Stimulated activated CD4-positive, alpha-beta T cell treated with anti-CD3 and anti-CD28 coated beads, Interleukin-2, amount 100 ng/mL, for 24 hours (primary cell): ENCODE measurements at places on chromosomes 4 and X.

DNA sequence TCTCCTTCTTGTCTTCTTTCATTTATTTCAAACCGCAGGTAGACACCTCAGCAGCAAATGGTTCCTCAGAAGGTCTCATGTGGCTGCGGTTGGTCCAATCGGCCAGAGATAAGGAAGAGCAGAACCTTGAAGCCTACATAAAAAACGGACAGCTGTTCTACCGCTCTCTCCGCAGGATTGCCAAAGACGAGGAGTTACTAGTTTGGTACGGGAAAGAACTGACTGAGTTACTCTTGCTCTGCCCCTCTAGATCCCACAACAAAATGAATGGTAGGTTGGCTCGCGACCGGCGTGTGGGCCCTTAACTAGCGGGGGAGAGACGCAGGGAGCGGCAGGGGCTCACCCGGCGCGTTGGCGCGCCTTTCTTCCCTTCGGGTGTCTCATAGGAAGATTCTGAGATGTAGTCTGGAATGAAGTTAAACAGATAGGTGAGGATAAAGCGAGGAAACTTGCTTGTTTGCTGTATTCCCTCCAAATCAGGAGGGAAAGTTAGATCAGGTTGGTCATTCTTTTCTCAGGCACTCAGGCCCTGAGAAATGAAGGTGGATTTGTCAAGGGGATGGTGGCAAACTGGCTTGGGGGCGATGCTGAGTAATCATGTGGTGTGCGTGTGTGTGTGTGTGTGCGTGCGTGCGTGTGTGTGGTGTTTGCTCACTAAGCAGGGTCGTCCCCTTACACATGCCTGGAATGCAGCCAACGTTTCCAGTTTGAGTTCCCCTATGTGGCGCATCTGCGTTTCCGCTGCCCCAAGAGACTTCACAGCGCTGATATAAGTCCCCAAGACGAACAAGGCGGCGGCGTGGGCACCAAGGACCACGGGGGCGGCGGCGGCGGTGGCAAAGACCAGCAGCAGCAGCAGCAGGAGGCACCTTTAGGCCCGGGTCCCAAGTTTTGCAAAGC, 4.2 kb downstream of the PRDM8 start:
- DNase-seq = peak; percentile 59

DNA sequence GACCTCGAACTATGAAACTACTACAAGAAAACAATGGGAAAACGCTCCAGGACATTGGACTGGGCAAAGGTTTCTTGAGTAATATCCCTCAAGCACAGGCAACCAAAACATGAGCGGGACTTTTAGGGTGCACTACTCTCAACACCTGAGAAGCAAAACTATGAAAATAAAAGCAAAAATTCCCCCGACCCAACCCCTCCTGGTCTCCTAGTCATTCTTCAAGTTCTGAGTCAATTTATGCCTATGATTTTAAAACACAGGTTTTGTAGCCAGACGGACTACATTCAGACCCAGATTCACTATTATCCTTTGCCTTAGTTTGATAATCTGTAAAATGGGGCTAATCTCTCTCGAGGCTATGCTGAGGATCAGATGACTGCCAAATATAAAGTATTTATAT, 97.0 kb downstream of the SOWAHB start:
- no peak for DNase-seq

DNA sequence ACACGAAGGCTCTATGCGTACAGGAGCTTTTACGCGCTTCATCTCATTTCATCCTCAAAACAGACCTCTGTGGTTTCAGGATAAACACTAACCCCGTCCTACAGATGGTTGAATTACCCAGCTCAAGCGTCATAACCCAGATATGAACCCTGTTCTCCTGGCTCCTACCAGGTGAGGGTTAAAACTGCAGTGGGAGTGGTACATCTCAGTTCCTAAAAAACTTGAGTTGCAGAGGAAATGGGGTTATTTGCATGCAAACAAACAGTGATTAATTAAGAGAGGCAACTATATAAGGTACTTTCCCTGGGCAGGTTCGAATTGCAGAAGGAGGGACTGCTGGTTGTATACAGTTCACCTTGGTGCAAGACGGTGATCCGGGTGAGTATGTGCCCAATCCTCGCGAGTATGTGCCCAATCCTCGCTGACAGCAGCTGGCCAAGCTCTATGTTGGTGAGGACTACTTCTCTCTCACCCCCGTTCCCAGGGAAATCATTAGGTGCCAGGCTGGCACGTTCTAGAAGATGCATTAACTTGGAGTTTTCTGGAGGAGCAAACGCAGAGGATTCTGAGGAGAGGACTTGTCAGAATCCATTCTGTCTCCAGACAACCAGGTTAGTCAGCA, 72.6 kb downstream of the FHDC1 start:
- DNase-seq = no peak

DNA sequence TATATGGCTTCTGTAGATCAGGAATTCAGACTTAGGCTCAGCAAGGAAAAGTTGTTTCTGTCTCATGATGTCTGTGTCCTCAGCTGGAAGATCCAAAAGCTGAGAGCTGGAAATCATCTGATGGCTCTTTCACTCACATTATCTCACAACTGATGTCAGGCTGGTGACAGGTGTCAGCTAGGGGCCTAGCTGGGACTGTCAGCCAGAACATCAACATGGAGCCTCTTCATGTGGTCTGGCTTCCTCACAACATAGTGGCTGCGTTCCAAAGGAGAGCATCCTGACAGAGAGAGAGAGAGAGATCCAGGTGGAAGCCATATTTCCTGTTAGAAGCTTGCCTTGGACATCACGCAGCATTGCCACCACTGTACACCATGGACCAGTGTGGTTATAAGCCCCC, 10.6 kb upstream of the INTS6L start:
- DNase-seq = no peak

DNA sequence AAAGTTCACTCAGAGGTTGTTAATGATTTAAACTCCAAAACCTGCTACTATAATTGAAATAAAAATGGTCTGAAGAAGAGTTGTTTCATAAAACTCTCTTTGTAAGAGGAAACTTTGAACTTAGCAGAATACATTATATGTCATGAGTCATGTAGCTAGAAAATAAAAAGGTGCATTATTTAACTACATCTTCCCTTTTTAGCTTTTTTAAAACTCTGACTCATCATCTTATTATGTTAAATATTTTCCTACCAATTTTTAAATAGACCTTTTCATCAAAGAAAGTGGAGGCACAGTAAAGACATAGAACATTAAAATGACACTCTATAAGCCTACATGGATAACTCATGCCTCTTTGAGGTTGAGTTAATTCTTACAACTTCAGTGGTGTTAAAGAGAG, 1.2 kb upstream of the ZNF827 start:
- no peak for DNase-seq

DNA sequence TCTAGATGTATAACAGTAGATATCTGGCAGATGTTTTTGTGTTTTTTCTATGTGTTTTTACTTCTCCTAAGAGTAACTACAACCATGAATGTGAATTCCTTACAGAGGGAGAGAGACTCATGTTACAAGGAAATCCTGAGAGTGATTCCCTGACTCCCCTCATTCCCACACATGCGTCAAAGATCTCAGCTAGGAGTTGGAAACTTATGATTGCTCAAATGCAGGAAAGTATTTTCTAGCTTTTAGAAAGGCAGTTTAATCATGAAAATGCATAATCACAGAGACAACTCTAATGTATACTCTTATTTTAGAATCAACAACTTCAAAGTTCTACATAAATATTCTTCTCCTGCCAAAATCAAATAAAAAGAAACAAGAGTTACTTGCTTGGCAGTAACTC, 121.8 kb downstream of the PDE5A start:
- no peak for DNase-seq

GRCh38 chrX:130114141-130114588, 3.9 kb upstream of the ELF4 start:
- no peak for DNase-seq

- no peak for DNase-seq
Observed at GRCh38 chr4:22430626-22431025, 85.2 kb downstream of the ADGRA3 start.

GRCh38 chr4:120007191-120007871, 59.3 kb downstream of the MAD2L1 start:
- DNase-seq = no peak

DNA sequence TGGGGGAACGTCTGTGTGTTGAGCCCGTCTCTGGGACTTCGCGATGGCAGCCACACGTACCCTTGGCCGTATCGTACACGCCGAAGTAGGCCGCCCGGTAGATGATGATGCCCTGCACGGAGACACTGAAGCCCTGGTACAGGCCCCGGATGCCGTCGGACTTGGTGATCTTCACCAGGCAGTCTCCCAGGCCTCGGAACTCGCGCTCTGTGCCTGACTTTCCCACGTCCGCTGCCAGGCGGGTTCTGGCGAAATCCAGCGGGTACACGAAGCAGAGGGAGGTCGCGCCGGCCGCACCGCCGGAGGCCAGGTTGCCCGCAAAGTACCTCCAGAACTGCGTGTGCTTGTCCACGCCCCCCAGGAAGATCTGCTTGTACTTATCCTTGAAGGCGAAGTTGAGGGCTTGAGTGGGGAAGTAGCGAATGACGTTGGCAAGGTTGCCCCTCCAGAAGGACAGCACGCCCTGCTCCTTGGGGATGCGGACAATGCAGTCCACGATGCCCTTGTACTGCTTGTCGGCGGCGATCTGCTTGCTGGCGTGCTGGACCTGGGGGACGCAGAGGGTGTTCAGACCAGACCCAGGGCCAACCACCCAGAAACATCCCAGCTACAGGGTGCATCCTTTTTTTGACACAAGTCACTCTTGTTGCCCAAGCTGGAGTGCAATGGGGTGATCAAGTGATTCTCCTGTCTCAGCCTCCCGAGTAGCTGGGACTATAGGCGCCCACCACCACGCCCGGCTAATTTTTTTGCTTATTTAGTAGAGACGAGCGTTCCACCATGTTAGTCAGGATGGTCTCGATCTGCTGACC, 2.5 kb downstream of the SLC25A6 start:
- peak; percentile 19 for DNase-seq

- DNase-seq = no peak
Observed at GRCh38 chr4:5884796-5885195, 8.1 kb downstream of the CRMP1 start.
